ENCODE measurements at places on chromosomes 3 and 15.

DNA sequence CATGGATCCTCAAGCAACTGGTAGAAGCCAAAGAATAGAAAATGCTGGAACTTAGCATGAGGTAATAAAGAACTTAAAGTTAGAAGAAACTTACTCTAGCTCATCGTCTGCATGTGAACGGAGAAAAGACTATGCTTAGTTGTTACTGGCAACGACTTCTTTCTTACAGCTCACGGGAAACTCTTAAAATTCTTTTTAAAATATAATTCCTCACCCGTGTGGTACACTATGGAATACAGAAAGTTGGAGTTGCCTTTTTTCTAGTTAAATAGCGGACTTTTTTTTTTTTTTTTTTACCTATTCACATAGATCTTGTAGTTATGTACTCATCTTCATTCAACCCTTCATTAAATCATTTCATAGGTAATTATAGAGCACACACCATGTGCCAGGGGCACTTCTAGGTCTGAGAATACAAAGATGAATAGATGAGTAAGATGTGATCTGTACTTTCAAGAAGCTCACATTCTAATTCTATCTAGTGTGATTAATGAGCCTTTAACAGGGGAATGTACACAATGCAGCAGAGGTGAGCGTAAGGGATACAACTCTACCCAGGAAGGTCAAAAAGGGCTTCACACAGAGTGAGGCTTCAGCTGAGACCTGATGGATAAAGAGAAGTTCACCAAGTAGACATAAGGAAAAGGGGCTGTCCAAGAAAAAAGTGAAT lies 18.4 kb upstream of the KCNMB2 start:
- no peak for DNase-seq

DNA sequence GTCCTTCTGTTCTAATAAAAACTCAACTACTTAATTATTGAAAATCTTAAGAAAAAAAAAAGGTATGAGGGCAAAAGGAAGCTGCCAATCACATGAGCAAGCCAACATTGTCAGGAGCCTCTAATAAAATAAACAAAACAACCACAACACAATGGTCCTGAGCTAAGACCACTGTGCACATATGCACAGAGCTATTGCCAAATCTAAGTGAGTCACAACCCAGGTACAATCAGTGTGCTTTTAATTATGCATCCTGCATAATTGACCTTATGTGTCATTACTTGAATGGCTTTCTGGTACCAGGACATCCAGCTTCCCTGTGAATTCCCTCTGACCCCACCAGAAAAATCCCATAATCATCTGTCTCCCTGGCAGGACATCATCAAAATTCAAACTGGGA lies 639.8 kb downstream of the MAGI1 start:
- DNase-seq = no peak

- no peak for DNase-seq
These were observed 374.7 kb downstream of the VPS13C start for GRCh38 chr15:61685534-61685933.

DNA sequence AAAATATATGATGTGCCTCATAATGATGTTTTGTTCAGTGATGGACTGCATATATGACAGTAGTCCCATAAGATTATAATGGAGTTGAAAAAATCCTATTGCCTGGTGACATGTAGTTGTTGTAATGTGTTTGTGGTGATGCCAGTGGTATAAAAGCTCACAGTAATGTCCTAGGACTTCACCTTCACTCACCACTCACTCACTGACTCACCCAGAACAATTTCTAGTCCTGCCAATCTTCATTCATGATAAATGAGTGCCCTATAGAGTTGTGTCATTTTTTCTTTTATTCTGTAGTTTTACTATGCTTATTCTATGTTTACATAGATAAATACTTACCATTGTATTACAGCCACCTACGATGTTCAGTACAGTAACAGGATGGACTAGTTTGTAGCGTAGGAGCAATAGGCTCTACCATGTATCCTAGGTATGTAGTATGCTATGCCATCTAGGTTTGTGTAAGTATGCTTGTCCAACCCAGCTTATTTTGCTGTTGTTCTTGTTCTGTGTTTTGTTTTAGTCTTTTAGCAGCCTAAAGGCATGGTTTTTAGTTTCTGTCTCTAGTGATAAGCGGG lies 88.5 kb upstream of the LRRFIP2 start:
- DNase-seq = no peak

DNA sequence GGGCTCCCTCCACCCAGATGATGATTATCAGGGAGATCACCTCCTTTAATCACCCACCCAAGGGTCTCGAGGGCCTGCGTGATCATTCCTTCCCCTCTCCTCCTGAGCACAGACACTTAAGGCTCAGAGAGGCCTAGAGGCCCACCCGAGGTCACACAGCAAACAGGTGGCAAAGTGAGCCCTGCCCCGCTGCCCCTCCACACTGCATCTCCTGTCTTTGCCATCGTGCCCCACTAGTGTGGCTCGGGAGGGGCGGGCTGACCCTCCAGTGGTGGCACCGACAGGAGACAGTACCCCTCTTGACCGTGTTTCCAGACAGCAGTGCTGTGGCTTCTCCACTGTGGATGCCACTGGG lies 4.9 kb upstream of the PLXND1 start:
- no peak for DNase-seq

DNA sequence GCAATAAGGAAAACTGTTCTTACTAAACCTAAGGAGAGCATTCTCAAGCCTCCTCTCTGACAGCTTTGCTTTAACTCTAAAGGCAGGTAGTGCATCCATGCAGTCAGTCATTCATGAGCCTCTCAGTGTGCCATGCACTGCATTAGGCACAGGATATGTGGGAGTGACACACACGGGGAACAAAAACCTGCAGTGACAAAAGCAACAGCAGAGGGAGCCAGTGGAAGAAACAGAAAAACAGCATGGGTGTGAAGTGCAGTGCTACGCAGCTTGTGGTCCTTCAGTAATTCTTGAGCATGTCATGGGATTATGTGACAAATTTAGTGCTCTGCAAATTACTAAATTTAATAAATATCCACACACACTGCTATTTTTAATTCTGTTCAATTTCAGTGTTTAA lies 230.7 kb downstream of the BBX start:
- peak; percentile 3 for DNase-seq

GRCh38 chr15:63083541-63083940 lies 38.1 kb upstream of the LACTB start:
- DNase-seq = no peak

- DNase-seq = no peak
These were observed 126.2 kb upstream of the MRPS22 start for GRCh38 chr3:139217633-139218032.

GRCh38 chr15:63858881-63859280 lies 25.1 kb upstream of the HERC1 start:
- DNase-seq = no peak

DNA sequence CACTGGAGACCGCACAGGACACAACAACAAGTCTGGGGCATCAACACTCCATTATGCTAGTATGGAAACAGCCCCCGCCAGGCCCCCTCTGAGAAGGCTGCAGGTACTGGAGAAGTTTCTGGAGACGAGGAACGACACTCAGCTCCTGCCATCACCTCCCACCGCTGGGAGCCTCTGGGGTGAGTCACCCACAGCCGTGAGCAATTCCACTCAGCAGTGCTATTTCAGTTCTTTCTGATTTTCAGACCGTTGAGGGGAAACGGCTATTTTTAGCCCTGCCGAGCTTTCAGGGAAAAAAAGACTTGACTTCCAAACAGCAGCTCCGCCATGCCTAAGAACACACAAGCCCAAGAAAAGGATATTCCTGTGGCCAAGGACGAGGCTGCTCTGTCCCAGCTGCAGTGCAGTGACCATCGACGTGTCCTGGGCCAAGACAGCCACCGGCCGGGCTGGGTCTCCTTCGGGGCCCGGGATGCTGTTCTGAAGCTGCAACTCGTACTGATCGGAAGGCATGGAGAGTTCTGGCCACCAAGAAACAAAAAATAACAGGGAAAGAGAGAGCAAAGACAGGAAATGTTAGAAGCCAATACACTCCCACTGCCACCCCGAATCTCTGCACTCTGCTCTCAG lies 40.8 kb downstream of the NUP210 start:
- DNase-seq = peak; percentile 95

DNA sequence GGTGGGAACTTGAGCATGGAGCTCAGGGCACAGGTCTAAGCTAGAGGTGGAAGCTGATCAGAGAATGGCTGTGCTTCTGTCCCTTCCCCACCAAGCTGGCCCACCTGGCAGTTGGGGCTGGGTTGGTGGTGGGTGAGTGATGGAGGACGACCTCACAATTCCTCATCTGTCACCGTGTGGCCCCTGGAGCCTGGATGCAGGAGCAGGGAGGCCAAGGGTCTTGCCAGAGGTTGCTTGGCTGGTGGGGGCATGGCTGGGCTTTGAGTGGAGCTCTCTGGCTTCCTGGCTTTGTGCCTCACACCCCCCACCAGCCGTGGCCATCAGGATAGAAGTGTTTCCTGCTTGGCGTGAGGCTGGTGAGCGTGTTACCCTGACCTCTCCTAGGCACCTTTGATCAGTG lies 36.0 kb downstream of the FBLN2 start:
- no peak for DNase-seq

DNA sequence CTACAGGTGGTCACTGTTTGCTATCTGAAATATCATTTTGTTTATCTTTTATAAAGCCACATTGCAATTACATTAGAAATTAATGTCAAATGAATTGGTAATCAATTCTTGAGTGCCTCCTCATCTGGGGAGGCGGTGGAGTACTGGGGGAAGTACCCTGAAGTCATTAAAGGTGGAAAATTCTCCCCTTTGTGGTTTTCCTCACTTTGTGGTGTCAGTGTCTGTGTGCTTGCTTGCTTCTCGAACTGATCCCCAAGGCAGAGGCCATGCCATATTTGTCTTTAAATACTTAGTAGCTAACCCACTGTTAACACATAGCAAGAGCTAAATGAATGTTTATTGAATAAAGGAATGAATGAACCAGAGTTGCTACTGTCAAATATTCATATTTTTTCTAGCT lies 40.5 kb upstream of the CCK start:
- no peak for DNase-seq

GRCh38 chr3:169804681-169805080 lies 8.0 kb upstream of the LRRIQ4 start:
- DNase-seq = no peak

- DNase-seq = no peak
These were observed 234.1 kb downstream of the GREM1 start for GRCh38 chr15:32951736-32952464.

- no peak for DNase-seq
These were observed 201.5 kb upstream of the RBMS3 start for GRCh38 chr3:29079358-29079757.

GRCh38 chr3:64961301-64961700 lies 273.5 kb upstream of the ADAMTS9 start:
- DNase-seq = no peak

GRCh38 chr15:33200444-33200843 lies 5.9 kb upstream of the FMN1 start:
- DNase-seq = no peak

DNA sequence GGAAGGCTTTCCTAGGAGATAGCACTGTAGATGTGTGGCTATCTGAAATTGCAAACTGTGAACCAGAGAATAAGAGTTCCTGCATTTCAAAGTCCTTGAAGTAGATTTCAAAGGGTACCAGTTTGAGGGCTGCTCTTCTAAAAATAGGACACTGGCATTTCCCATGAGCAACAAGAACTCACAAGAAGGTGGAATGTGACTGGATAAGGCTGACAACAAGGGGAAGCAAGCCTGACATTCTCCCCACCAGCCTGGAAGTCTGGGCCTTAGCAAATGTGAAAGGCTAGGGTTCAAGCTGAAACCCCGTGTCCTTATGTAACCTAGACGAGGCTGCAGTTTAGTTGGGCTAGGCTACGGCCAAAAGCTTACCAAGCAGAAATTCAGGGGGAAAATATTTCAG lies 18.7 kb upstream of the TJP1 start:
- DNase-seq = no peak

DNA sequence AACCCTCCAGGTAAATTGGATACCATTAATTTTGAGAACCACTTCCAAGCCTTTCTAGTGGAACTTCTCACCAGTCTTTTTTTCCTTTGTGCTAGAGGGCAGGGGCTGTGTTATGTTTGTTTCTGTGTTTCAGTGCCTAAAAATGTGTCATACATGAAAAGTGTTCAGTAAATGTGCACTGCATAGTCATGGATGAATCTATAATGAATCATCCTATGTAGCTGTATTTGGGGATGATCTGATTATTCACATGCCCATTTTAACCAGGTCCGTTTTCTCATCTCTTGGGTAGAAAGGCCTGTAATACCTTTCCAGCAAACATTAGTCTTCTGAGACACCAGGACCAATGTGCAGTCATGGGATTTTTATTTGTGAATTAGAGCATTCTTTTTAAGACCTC lies 583.0 kb upstream of the GOLIM4 start:
- no peak for DNase-seq

DNA sequence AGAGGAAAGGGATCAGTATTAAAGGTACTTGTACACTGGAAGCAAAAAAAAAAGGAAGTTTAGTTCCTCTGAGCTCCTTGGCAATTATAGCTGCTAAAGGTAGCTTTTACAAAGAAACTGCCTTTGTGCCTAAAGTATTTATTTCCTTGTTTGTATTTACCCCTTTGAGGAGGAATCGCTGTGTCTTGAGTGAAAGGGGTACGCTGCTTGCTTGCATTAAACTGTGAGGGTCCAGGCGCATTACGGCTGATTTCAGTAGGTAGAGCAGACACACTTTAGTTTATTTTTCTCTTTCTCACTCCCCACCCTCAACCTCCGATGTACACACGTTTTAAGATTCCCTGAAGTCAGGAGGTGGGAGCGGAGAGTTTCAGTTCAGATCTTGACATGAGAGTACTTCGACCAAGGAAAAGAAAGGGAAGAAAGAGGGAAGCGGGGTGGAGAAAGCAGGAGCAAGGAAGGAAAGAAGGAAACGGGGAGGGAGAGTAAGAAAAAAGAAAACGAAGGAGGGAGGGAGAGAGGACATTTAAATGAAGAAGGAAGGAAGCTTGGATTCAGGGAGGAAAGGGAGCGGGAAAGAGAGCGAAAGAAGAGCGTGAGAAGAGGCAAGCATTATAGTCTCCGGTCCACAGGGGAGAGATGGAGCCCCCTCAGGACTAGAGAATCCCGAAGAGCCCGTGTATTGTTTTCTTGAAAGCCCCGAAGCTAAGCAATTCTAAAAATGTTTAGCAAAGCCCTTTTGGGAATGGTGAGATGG lies 1.2 kb upstream of the MME start:
- no peak for DNase-seq

Data from hepatic stellate cell (primary cell).